ENCODE measurements at places on chromosomes 3 and 15.

- no peak for DNase-seq
These were observed 28.8 kb upstream of the SYNM start for GRCh38 chr15:99076109-99076508.

GRCh38 chr15:70487387-70487740 is 276.0 kb downstream of the UACA start:
- no peak for DNase-seq

DNA sequence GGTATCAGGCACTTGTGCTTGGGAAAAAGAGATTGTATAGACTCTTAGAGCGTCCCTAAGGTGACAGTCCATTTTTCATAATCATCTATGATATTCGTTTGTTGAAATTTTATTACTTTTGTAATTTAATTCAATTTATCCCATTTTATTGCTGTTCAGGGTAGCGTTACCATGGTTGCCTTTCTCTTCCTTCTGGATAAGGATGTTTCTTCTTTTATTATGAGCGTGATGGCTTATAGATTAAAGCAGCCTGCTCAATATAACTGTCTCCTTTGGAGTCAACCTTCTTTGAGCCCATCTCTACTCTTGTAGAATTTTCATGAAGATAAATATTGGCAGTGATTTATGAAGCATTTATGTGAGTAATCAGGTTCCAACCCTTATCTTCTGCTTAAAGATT is 182.0 kb downstream of the LRTM1 start:
- DNase-seq, result no peak

DNA sequence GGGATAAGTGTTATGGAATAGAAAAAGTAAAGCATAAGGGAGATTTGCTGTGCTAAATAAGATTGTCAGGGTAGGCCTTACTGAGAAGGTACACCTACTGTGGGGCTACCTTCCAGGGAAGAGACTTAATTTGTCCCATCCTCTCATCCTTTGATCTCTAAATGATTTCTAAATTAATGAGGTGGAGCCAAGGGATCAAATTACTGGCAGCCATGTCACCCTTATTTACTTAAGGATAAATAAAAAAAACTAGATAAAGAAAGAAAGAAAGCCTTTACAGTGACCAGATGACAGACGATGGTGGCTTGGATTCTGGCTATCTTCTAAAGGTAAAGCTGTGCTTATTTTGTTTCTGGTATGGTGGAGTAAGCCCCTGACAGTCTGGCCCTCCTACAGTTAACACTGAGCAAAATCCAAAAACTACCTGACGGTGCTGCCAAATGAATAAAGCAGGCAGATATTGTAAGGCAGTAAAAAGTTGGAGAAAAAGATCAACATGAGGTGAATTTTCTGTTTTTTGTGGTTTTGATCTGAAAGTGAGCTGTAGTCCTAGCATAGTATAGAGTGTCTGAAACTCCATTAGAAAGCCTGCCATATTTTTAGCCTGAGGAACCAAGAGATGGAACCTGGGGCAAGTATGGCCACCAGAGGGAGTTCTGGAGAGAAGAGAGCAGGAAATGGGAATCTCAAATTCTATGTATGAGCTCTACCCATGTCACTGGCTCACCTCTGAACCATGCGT is 285.1 kb upstream of the MANF start:
- DNase-seq, result no peak

GRCh38 chr3:170387950-170388349 is 30.4 kb downstream of the SKIL start:
- DNase-seq, result no peak

GRCh38 chr15:65192016-65192415 is 6.9 kb upstream of the CLPX start:
- no peak for DNase-seq

DNA sequence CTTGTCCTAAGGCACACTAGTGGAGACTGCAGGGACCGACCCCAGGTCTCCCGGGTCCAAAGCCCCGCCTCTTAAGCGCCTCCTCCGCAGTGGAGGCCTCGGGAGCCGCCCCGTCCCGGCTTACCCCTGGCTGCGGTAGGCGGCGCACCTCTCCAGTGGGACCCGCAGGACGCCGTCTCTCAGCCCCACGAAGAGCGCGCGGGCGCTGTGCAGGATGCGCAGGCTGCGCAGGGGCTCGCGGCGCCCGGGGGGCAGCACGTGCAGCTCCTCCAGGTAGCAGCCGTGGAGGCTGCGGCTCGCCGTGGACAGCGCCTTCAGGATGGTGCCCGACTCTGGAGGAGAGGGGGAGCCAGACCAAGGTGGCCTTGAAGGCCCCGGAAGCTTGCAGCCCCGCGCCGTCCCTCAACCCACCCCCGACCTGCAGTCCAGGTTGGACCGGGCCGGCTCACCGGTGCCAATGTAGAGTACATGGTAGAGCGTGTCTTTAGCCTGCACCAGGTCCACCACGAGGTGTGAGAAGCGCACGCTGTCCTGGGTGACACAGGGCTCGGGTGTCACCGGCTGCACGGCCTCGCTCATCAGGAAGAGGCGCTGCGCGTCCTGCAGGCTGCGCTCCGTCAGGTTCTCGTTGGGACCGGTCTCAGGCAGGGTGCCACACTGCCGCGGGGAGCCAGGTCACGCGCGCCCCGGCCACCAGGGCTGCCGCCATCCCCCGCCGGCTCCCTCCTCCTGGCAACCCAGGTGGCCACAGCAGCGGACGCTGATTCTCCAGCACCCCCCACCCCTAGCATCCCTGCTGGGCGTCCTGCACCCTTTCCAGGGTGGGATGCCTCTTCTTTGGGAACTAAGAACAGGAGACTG is 105.5 kb downstream of the SEMA5B start:
- DNase-seq, result no peak

DNA sequence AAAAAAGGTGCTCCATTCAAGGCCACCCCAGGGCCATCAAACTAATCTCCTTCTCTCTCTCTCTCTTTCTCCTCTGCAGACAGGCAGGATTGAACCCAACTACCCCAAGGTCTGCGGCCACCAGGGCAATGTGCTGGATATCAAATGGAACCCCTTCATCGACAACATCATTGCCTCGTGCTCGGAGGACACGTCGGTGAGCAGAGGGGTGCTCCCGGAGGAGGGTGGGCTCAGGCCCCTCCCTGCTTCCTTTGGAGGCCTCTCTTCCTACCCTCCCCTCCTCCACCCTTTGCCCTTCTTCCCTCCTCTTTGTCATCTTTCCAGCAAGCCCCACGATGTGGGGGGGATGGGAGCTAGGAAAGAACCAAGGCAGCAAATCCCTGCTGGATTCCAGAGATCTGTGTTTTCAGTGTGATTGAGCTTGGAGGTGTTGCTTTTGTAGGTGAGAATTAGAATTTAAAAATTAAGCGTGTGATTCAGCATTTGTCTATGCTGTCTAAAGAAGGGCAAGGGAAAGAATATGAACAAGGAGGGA is 116.3 kb downstream of the CORO2B start:
- no peak for DNase-seq

DNA sequence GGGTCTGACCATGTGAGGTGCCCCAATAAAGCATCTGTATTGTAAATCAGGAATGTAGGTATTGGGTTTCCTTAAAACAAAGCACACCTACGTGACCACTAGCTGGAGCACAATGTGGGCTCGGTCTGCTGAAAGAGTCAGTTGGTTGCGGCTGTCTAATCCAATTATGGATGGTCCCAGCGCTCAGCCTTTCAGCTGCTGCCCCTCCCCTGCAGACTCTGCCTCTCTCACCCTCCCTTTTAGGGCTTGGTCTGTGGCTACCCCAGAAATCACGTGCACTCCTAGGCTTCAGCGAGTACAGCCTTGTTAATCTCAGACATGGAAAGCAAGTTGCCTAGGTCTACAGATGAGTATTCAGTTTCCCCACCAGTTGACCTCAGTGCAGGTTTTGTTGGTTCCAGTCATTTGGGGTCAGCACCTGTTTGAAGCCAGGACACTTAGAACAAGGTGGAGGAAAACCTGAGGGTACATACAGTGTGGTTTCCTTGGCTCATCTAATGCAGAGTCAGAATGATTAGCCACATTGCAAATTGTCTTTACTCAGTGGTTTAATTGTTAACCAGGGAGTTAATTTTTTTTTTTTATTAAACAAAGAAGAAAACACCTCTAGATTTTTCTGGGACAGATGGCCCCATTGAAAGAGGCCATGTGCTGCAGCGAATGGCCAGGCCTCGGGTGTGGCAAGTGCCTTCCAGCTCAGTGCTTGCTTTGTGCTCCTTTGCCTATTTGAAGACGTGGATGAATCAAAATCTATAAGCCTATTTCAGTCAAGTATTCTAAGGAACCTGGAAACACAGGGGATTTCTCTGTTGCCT is 137.7 kb downstream of the IGF1R start:
- no peak for DNase-seq

- DNase-seq, result no peak
These were observed 402.4 kb downstream of the MAGI1 start for GRCh38 chr3:65636326-65636725.

GRCh38 chr3:14852717-14853116 is 34.0 kb downstream of the FGD5 start:
- DNase-seq, result no peak

GRCh38 chr15:87767516-87767915 is 489.0 kb downstream of the NTRK3 start:
- no peak for DNase-seq

DNA sequence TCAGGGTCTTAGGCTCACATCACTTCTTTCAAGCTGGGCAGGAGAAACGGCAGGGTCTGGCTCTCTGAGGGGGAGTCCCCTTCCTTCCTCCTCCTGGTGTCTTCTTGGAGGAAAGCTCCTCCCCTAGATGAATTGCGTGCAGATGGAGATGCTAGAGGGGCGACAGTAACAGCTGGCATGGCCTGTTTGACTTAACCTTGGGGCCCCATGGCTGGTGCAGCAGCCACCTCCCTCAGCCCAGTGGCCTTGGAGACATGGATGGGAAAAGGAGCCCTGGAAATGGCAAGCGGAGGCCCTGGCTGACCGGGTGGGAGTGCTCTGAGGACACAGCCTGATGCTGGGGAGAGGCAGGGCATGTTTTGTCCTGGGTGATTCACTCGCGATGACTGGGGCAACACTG is 20.2 kb downstream of the PAK6 start:
- no peak for DNase-seq

GRCh38 chr3:197309528-197310361 is 11.3 kb upstream of the DLG1 start:
- no peak for DNase-seq

DNA sequence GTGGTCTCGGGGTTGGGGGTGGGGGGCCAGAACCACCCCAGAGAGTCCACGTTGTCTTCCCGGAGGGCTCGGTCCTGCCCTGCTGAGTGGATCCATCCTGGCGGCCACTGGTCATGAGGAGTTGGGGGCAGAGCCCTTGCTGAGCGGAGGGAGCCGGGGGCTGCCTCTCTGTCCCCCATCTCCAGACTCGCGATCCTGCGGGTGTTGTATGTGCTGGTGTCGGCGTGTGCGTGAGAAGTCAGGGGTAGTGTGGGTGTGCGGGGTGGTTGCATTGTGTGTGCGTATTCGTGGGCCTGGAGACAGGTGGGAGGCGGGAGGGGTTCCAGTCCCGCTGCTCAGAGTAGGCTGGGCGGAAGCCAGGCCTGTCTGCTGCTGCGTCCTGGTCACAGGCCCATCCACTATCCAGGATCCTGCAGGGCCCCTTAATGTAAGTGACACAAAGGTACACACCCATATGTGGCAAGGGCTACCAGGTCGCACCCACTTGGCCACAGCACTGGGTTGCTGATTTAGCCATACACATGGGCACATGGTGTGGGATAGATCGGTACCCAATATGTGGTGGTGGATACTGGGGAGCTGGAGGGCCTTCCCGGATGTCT is 30.7 kb downstream of the NBEAL2 start:
- no peak for DNase-seq

DNA sequence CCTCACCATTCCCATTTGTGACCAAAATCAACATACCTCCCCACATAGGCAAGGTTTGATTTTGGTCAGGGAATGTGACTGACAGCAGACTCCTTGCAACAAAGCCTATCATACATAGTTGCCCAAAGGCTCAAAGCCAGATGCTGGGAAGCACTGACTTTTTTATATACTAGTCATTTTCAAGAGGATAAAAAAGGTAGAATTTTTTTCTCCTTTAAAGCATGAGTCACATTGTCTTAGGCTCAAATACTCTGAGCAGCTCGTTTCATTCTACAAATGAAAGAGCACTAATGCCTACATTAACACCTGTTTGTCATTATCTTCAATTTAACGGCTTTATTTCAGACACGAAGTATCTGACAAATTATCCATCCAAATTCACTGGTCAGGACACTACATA is 36.2 kb downstream of the ICE2 start:
- DNase-seq, result no peak

GRCh38 chr15:70792171-70792573 is 28.8 kb upstream of the UACA start:
- no peak for DNase-seq

DNA sequence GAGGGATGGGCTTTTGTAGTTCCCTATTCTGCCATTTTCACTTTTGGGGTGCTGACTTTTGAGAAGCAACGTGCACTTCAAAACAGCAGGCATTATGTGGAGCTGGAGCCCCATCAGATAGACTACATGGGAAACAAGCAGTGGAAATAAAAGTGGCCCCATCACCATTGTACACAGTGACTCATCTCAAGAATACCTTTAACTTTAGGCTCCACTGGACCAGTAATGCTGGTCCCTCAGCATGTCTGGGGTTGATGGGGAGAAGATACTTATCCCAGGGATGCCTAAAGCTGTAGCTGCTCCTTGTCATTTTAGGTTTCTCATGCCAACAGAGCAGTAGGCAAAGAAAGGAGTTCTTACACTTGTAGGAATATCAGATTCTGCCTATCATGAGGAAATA is 45.0 kb downstream of the LSM3 start:
- no peak for DNase-seq

DNA sequence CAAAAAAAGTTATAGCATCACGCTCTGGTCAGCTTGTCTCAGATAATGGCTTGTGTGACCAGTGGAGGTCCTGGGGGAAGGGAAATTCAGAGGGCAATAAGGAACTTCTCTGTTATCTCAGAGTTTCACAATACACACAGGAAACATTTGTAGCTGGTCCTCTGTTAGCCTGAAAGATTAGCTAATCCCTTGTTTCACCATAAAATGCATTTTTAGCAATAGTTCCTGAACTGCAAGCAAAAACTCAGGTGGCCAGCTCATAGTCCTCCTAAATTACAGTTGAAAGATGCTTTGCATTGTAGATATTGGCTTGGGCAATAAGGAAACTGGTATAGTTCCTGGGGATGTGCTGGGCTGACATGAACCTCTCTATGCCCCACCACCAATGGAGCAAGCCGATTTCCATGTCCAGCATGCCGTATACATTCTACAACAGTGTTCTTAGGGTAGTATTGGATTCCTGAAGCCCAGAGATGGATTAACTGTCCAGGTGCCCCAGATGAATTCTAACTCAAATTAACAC is 141.5 kb upstream of the TBL1XR1 start:
- no peak for DNase-seq

GRCh38 chr3:146221276-146221675 is 29.6 kb downstream of the PLSCR4 start:
- DNase-seq, result no peak

DNA sequence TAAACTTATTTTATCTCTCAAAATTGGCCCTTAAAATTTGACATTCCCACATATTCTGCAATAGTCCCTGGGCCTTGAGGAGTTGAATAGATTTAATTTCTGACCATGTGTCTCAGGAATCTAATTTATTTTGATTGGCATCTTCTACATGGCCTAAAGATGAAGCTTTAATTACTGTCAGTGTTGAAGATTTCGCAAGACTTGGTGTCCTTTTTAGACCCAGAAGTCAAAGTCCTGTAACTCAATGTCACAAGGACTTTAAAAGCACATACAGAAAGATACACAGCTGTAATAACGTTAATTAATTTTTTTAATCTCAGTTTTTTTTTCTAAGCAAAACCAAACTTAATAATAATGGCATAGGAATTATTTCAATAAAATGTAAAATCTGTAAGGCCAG is 163.9 kb downstream of the SUCNR1 start:
- no peak for DNase-seq
